ENCODE measurements at places on chromosomes 3 and 15. TPM values are rescaled to one million over a fixed set of nuclear protein-coding genes. Genes with fewer than 3 reads are reported as not detected.
A peak's percentile ranks its signal among the peaks of the same experiment; 100 is the strongest.

DUOX2 gene
- 0.08 TPM for polyA plus RNA-seq

PHLDB2 gene
- polyA plus RNA-seq = 1.2 TPM

MOBP gene
- 204 TPM for polyA plus RNA-seq

SLC24A5 gene
- polyA plus RNA-seq = not detected

MST1R gene
- 1.6 TPM for polyA plus RNA-seq

CEMIP gene
- 4.5 TPM for polyA plus RNA-seq

CHRNA5 gene
- 3.9 TPM for polyA plus RNA-seq

LIPC gene
- polyA plus RNA-seq = 0.63 TPM

HYAL1 gene
- 1.6 TPM for polyA plus RNA-seq

DISP2 gene
- polyA plus RNA-seq = 16.3 TPM

COL6A6 gene
- not detected for polyA plus RNA-seq

ROBO2 gene
- polyA plus RNA-seq = 3.8 TPM

COL8A1 gene
- 1.4 TPM for polyA plus RNA-seq

BMF gene
- 22.7 TPM for polyA plus RNA-seq

PCBP4 gene
- 151 TPM for polyA plus RNA-seq

C3orf85 gene
- not detected for polyA plus RNA-seq

TMEM45A gene
- 1.1 TPM for polyA plus RNA-seq

LYZL4 gene
- not detected for polyA plus RNA-seq

LRIG1 gene
- 53.8 TPM for polyA plus RNA-seq

PGBD4 gene
- polyA plus RNA-seq = 0.32 TPM

MME gene
- polyA plus RNA-seq = not detected

GRCh38 chr3:150238995-150239619, 169.0 kb upstream of the TSC22D2 start:
- no peak for DNase-seq

GRCh38 chr3:50356553-50356952, 2.8 kb downstream of the TMEM115 start:
- DNase-seq = peak; percentile 47

DNA sequence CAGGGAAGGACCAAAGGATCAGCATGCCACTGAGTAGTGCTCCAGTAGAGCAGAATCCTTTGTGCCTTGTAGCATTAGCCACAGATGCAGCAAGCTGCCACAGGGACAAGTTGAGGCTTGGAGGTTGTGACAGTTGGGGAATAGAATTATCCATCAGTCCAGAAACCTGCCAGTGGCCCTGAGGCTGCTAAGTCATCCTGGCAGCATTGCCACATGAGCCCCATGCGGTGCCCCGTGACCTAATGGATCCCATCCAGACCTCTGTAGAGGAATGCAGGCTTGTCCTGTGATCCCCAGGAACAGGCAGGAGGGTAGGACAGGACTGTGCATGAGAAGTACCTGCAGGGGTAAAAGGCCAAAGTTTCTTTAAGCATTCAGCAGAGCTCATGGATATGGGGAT, 51.7 kb downstream of the BOC start:
- DNase-seq = no peak

- no peak for DNase-seq
These were observed 60.5 kb downstream of the SH3BP5 start for GRCh38 chr3:15271785-15272381.

- DNase-seq = peak; percentile 82
These were observed 224.4 kb upstream of the ATP11B start for GRCh38 chr3:182568876-182569275.

GRCh38 chr3:19065027-19065426, 83.3 kb upstream of the KCNH8 start:
- DNase-seq = peak; percentile 76

- no peak for DNase-seq
These were observed 1.2 kb upstream of the PROK2 start for GRCh38 chr3:71786217-71786549.

- DNase-seq = no peak
These were observed 623.0 kb downstream of the OTOL1 start for GRCh38 chr3:162119651-162120050.

DNA sequence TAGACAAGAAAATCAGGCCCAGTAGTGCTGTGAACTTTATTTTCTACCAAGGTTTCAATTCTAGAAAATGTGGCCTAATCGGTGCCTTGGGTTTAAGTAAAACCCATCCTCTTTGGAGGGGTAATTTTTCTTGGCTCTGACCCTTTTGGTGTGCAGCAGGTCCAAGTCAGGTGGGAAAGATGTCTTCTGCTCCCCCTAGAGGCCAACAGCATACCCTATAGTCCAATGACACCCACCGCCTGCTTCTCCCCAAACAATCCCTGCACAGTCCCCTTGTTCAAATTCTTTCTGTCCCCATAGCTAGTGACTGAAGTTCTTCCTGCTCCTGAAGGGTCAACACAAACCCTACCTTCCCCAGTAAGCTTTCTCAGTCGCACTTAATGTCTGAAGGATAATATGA, 261.8 kb upstream of the GOLGA6L4 start:
- DNase-seq = no peak

DNA sequence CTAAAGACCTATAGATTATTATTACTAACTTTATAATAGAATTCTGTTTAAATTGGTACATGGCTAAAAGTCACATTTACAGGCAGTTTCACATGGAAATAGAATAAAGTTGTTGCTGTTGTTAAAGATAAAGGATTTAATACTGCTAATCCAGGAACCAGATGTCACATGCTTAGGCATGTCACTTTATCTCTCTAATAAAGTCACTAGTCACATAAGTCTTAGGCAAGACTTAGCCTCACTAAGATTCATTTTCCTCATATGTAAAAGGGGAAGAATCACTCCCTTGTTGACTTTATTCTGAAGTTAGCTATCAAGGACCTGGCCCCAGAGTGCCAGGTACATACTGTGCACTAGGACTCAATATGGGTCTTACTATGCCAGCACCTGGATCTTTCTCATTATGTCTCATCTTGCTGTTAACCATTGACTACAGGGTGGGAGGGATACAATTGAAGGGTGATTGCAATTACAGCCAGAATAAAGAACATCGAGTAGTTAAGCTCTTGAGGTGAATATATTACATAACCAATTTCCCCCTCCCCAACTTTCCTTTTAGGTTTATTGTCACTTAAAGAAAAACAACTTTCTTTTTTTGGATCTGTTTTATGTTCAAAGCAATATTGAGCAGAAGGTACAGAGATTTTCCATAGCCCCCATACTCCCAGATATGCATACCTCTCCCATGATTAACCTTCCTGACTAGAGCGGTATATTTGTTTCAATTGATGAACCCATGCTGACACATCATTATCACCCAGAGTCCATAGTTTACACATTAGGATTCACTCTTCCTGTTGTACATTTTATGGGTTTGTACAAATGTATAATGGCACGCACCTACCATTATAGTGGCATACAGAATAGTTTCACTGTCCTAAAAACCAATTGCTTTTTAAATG, 36.6 kb downstream of the LNP1 start:
- no peak for DNase-seq

DNA sequence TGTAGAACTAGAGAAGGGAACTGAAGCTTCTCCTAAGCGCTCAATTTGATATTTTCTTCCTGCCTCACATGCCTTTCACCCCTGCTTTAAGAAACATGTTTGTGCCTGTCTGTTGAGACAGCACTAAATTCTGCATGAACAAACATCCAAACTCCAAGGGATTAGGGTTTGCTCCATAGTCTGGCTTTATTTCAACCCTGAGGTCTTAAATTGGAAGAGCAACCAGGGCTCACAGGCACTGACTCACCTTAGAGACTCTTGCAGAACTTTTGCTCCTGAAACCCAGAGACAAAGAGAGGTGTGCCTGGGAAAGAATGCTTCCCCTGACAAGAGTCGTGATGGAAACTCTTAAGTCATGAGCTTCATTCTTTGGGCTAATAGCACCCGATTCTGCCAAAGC, 393.9 kb upstream of the MCTP2 start:
- DNase-seq = no peak

- no peak for DNase-seq
These were observed 62.3 kb downstream of the PDIA5 start for GRCh38 chr3:123129092-123129491.

DNA sequence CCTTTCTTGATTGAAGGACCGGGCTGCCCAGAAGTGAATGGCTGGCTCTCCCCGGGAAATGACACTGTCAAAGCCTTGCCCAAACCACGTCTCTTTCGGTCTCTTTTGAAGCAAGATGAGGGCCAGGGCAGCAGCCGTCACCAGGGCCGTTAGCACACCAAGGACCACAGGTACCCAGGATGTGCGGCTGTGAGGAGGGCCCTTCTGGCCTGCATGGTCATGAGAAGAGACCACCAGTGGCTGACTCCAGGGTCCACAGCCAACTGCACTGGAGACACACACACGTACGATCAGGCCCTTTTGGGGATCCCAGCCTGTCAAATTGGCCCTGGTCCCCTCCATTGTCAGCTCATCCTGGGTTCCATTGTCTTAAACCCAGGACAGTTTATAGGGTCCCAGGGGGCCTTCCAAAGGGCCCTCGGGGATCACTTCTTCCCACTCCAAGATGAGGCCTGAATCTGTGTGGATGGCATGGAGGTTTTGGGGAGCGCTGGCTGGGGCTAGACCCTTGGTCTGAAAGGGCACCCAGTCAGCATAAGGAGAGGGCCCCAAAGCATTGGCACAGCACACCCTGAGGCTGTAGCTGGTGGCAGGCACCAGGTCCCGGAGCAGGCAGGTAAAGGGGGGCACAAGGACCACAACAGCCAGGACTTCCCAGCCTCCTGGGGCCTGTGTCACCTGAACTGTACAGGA, 50.9 kb downstream of the ETFA start:
- no peak for DNase-seq

GRCh38 chr3:18499301-18499700, 74.2 kb upstream of the SATB1 start:
- DNase-seq = no peak

GRCh38 chr3:22141769-22142168, 390.8 kb upstream of the ZNF385D start:
- DNase-seq = no peak

DNA sequence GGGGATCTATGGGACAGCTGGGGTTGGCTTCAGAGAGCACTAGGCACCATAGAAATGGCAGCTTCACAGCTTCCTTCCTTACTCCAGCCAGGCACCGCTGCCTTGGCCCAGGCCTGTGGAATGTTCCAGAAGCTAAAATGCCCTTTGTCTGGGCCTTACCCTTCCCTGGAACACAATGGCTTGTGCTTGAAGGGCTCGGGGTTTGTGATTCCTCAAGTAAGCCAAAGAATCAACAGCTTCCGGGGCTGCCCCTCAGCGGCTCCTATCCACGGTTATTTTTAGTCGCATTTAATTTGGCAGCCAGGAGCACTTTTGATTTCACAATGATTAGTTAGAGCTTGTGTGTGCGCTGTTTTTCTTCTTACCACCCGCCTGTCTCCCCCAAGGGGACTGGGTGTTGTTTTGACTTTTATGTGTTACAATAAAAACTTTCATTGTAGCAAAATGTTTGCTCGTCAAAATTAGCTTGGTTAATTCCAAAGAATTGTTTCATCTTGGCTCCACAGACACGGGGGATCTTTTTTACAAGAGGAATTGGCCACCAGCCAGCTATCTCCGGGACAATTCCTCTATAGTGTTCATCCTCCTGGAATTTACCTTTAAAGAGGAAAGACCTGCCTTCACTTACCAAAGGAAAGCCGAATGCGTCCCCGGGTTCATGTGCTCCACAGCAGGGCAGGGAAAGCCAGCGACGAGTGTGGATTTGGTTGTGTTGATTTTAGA, 73.8 kb downstream of the TLE3 start:
- DNase-seq = peak; percentile 60

- no peak for DNase-seq
These were observed 116.6 kb downstream of the TRIM42 start for GRCh38 chr3:140794507-140794906.

DNA sequence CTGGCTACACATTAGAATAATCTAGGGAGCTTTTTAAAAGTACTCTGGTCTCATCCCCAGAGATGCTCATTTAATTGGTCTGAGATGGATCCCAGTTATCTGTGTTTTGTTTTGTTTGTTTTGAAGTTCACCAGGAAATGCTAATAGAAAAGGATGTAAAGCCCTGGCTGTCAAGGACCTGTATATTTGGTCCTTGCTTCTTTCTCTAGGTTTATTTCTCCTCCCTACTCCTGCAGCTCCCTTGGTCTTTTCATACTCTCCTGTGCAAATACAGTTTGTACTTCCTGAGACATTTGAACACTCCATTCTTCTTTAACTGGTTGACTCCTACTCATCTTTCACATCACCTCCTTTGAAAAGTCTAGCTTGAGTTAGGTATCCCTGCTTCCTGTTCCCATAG, 3.3 kb downstream of the PIK3CA start:
- no peak for DNase-seq

DNA sequence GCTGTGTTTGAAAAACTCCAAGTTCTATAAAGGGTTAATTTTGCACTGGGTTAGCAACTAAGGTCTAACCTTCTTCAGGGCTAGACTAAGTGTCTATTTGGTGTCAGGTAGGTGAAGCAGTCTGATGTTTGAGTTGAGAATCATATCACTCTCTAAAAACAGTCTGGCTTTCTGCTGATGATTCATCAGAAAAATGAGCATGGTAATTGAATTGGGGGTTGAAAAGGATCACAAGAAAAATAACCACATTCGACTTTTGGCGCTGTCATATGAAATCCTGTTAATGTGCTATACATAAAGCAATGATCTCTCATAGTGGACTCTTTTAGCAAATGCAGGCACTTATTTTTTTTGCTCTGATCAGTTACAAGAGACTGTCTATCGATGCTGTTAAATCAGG, 242.2 kb upstream of the AZI2 start:
- no peak for DNase-seq

- no peak for DNase-seq
These were observed 15.8 kb downstream of the DNAH1 start for GRCh38 chr3:52331906-52332305.

DNA sequence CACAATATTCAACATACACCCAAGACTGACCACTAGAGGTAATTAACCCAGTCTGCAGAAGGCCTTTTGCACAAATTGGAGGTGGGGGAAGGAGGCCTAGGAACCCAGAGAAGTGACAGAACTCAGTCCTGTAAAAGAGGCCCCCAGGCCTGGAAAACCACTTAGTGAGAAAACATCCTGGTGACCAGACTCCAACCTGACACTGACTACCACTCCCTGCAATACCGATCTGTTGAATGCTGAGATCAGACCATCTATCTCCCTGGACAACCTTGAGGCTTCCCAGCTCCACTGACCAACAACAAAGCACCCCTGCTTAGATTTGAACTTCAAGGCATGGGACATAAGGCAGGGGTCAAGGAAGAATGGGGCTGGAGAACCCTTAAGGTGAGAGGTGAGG, 261.9 kb upstream of the WNT5A start:
- no peak for DNase-seq

GRCh38 chr3:188283347-188283746, 129.4 kb downstream of the LPP start:
- no peak for DNase-seq

GRCh38 chr15:47929138-47929803, 191.5 kb upstream of the SLC24A5 start:
- DNase-seq = no peak

GRCh38 chr3:55423782-55424181, 63.3 kb downstream of the WNT5A start:
- DNase-seq = peak; percentile 39
